Heart left ventricle (tissue), 16 donors: ENCODE measurements at places on chromosomes 4 and X. TPM values are rescaled to one million over a fixed set of nuclear protein-coding genes. Genes with fewer than 3 reads are reported as not detected.

DNA sequence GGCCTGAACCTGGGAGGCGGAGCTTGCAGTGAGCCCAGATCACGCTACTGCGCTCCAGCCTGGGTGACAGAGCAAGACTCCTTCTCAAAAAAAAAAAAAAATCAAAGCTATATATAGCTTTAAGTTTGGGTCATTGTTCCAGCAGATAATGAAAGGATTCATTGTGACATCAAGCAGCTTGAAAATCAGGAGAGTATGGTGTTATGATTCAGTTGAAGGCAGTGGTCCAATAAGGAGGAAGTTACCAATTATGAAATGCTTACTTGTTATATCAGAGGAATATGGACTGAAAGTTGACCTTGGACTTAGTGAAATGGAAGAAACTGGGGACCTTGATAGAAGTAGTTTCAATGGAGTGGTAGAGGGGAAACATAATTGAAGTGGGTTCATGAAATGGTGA, 140.4 kb upstream of the MAD2L1 start:
- H3K4me3 ChIP-seq: no peak overlapping the region
- no peak overlapping the region for H3K27ac ChIP-seq
- H3K4me1 ChIP-seq: no peaks in the 10 kb centered on the region

The XK gene
- 10.8 TPM for total RNA-seq

The STAP1 gene
- total RNA-seq: not detected

GRCh38 chr4:4362991-4363697, 23.8 kb upstream of the NSG1 start:
- no peak overlapping the region for H3K4me3 ChIP-seq
- H3K27me3 ChIP-seq: no peaks in the 10 kb centered on the region
- no peak for DNase-seq
- H3K27ac ChIP-seq: no peak overlapping the region
- no peaks in the 10 kb centered on the region for H3K4me1 ChIP-seq
- H3K36me3 ChIP-seq: no peaks in the 10 kb centered on the region

DNA sequence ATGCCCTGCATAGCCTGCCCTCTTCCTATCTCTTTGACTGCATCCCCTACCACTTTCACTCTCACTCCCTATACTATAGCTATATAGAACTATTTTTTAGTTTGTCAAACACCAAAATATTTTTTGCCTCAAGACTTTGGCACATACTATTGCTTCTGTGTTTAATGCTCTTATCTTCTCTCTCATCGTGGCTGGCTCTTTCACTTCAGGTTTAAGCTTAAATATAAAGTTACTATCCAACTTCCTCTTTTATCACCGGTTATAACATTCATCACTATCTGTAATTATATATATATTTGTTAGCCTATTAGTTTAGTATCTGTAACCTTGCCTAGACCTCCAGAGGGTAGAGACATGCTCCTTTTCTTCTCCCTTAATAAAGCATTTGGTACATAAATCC, 11.5 kb upstream of the HMGB2 start:
- H3K27ac ChIP-seq: no peak overlapping the region
- no peaks in the 10 kb centered on the region for H3K4me1 ChIP-seq
- no peaks in the 10 kb centered on the region for H3K36me3 ChIP-seq
- DNase-seq: no peak
- H3K27me3 ChIP-seq: no peaks in the 10 kb centered on the region
- H3K4me3 ChIP-seq: no peak overlapping the region

- no peak for DNase-seq
- H3K4me1 ChIP-seq: no peaks in the 10 kb centered on the region
- H3K36me3 ChIP-seq: no peaks in the 10 kb centered on the region
- H3K27ac ChIP-seq: no peak overlapping the region
Observed at GRCh38 chr4:165151734-165152133, 39.1 kb upstream of the TMEM192 start.

- H3K4me3 ChIP-seq: peak overlapping the region; percentile 75
- peak overlapping the region; percentile 79 for H3K27ac ChIP-seq
- no peaks in the 10 kb centered on the region for H3K4me1 ChIP-seq
- H3K27me3 ChIP-seq: no peaks in the 10 kb centered on the region
- no peaks in the 10 kb centered on the region for H3K36me3 ChIP-seq
Observed at GRCh38 chrX:119690921-119691716, 1.8 kb downstream of the SEPTIN6 start.

GRCh38 chrX:132622130-132622529, 133.3 kb upstream of the MBNL3 start:
- DNase-seq: no peak
- H3K27me3 ChIP-seq: no peaks in the 10 kb centered on the region
- H3K4me1 ChIP-seq: no peaks in the 10 kb centered on the region
- H3K36me3 ChIP-seq: no peaks in the 10 kb centered on the region

The STK32B gene
- 0.27 TPM for total RNA-seq

The CMC4 gene
- total RNA-seq: 27.3 TPM

The HNRNPH2 gene
- 50.8 TPM for total RNA-seq

DNA sequence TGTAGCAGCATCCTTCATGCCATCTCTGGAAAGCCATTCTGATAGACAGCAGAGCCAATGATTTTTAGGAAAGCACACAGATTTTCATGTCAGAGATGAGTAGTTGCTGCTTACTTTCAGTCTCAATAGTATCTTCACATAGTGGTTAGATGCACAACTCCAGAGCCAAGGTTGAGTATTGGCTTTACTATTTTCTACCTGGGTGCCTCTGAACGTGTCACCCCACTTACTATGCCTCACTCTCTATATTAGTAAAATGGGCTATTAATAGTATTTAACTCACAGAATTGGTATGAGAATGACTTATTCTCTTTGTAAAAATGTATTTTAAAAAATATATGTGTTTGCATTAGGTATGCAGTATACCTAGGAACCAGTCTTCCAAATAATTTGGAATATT, 108.8 kb upstream of the STIM2 start:
- H3K4me1 ChIP-seq: peaks cover 3% of the 10 kb centered on the region
- H3K27me3 ChIP-seq: no peaks in the 10 kb centered on the region
- no peak overlapping the region for H3K27ac ChIP-seq
- DNase-seq: no peak
- no peaks in the 10 kb centered on the region for H3K36me3 ChIP-seq
- H3K4me3 ChIP-seq: no peak overlapping the region

- DNase-seq: no peak
- H3K27me3 ChIP-seq: no peaks in the 10 kb centered on the region
- H3K36me3 ChIP-seq: no peaks in the 10 kb centered on the region
- no peaks in the 10 kb centered on the region for H3K4me1 ChIP-seq
- H3K27ac ChIP-seq: no peak overlapping the region
Observed at GRCh38 chr4:165009493-165010227, 22.1 kb upstream of the TRIM60 start.

The ARAP2 gene
- 12.1 TPM for total RNA-seq

- peak within 1 kb of the TSS; percentile 48 for H3K27ac ChIP-seq
- H3K36me3 ChIP-seq: no peaks in the 10 kb centered on the region
- DNase-seq: peak; percentile 46
- no peaks in the 10 kb centered on the region for H3K27me3 ChIP-seq
- H3K4me1 ChIP-seq: peaks cover 20% of the 10 kb centered on the region
Observed at GRCh38 chr4:15778289-15779241, at the start of gene CD38. Gene CD38, plus strand, starts transcription at chr4:15778328. Its CDS starts 87 bp downstream, at chr4:15778415.
